ENCODE measurements at places on chromosomes 13 and 19.

DNA sequence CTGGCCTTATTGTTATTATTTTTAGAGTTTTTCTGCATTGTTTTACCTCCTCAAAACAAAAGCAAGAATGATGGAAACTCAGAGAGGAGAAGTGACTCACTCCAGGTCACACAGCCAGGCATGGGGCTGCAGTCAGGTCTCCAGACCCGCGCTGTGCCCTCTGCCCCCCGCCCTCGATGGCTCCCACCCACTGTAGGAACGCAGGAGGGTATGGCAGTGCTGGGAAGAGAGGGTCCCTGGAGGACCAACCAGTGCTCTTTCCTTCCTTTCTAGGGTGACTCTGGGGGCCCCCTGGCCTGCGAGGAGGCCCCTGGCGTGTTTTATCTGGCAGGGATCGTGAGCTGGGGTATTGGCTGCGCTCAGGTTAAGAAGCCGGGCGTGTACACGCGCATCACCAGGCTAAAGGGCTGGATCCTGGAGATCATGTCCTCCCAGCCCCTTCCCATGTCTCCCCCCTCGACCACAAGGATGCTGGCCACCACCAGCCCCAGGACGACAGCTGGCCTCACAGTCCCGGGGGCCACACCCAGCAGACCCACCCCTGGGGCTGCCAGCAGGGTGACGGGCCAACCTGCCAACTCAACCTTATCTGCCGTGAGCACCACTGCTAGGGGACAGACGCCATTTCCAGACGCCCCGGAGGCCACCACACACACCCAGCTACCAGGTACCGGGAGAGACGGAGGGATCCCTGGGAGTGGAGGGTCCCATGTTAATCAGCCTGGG lies 5.6 kb downstream of the TIMM13 start:
- no peak for DNase-seq

- DNase-seq: no peak
Measured at GRCh38 chr19:7674010-7675005, 2.6 kb upstream of the MCEMP1 start.

DNA sequence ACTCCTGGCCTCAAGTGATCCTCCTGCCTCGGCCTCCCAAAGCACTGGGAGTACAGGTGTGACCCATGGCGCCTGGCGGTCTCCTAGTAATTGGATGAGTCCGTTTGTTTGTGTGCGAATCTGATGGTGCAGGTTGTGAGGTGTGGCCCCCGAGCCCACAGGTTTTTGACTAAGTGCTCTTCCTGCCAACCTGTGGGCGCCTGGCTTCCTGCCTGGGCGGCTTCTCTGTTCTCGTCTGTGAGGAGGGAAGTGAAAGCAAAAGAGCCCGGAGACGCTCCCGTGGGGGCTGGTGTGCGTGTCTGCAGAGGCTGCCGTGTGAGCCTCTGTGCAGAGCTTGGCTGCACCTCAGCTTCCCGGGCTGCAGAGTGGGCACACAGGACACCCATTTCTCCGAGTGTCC lies 10.0 kb downstream of the ARHGAP45 start:
- no peak for DNase-seq

DNA sequence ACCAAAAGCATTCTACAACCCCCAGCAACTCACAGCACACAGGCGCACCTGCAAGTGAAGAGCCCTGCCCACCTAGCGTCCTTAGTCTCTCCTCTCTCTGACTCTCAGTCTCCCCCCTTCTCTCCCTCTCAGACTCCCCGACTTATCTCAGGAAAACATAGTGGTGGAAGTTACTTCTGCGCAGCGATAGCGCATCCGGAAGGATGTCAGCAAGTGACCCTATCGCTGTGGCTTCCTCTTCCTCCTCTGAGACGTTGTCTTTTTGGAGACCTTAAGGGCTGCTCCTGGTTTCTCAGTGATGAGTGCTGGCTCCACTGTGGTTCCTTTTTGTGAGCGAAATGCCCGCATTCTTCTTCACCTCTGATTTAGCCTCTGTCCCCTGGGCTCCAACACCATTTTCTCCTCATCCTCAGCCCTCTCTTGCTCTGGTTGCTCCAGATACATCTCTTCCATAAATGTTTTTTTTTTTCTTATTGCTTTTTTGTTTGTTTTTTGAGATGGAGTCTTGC lies 1.4 kb upstream of the YIF1B start:
- no peak for DNase-seq

- DNase-seq: no peak
Measured at GRCh38 chr19:44615863-44616247, 2.5 kb downstream of the IGSF23 start.

- DNase-seq: no peak
Measured at GRCh38 chr13:84927442-84928169, 871.6 kb downstream of the SLITRK6 start.

DNA sequence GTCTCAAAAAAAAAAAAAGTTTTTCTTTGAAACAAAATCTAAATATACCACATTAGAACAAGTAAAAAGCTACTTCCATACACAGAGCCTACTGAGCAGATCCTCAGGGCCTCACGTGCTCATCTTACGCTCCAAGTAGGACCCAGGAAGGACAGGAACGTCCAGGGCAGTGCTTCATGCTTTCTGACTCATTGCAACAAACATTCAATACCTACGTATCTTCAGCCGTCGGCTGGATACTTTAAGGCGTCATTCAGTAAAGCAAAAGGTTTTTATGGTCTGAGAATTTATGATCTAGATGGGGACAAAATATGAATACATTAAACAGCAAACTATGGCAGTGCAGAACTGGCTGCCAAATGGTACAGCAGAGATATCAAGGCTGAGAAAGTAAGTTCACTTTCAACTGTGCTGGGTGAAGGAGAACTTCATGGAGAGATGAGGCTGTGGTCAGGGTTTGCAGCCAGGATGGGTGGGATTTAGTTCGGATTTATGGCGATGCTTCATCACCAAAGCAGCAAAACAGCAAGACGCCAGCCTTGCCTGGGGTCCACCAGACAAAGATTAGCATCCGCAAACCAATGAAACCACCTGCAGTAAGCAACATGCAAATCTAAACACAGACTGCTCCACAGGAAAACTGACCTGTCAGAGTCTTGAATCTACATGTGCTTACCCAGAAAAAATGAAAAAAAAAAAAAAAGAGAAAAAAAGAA lies 20.5 kb downstream of the CARS2 start:
- no peak for DNase-seq

DNA sequence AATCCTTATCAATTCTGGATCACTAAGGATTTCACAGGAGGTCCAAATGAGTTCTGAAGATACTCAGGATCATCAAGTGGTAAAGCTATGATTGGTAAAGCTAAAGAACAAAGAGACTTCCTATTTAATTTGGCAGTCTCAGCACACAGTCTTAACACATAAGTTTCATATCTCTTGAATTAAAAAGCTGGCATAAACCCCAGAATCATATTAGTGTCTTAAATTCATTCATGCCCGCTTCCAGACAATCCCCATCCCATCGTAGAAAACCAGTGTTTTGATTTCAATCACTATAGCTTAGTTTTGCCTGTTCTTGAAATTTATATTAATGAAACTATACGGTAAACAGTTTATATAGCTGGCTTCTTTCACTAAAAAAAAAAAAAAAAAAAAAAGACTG lies 278.7 kb downstream of the DIAPH3 start:
- DNase-seq: no peak

DNA sequence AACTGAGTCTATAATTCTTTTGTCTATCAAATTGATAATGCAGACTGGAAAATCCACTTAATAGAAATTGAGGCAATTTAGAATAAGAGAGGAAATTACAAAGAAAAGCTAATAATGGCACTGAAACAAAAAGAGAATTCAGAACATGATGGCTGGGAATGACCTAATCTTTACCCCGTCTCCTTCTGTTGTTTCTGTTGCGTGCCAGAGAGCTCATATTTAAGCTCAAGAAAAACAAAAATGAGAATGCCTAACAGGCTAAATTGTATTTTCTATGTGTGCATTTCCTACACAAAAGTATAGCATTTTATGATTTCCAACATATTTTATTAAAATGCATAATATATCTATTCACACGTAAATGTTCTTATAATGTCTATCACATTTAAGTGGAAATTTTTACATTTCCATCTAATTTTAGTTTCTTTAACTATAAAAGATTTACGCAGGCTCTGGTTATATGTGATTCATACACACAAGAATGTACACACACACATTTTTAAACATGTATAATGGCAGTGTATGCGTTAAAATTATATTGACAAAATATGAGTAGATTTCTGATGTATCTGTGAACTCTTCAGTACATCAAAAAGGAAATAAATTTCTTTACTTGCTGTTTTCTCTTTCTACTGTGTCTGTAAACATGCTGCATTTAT lies 432.3 kb downstream of the SLITRK6 start:
- no peak for DNase-seq

DNA sequence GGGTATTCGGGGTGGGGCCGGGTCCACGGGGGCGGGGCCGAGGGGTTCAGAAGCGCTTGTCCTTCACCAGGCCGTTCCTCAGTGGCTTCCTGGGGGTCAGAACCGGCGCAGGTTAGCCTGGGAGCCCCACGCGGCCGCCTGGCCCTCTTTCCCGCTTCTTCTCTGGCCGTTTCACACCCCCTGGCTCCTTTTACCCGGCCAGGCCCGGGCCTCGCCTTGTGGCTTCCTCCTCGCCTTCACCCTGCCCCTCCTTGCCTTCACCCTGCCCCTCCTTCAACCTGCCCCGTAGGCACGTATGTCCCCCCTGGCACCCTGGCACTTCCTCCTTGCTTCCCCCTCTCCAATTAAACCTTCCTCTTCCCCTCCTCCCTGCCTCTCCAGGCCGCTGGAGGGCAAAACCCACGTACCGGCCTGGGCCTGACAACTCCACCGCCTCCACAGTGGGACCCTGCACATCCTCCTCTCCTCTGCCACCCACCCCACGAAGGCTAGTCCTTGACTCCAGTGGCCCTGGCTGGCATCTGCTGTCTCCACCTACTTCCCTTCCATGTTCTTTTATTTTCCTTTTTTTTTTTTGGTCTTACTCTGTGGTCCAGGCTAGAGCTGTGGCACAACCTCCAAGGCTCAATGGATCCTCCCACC lies 25.3 kb downstream of the CERS1 start:
- no peak for DNase-seq

DNA sequence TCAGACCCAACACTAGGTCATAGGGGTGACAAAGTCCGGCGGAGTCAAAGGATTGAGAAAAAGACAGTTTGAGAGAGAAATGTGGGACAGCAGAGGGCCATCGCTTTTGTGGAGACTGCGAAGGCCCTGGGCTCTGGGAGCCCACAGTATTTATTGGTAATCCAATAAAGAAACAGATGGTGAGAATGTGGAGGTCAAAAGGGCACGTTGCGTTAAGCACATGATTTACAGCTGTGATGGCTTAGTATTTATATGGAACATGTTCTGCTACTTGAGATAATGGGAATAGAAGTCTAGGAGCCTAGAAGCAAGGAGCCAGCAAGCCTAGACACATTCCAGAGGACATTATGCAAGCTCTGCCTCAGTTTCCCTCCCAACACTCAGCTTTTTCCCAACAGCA lies 2521.1 kb downstream of the PCDH9 start:
- no peak for DNase-seq

DNA sequence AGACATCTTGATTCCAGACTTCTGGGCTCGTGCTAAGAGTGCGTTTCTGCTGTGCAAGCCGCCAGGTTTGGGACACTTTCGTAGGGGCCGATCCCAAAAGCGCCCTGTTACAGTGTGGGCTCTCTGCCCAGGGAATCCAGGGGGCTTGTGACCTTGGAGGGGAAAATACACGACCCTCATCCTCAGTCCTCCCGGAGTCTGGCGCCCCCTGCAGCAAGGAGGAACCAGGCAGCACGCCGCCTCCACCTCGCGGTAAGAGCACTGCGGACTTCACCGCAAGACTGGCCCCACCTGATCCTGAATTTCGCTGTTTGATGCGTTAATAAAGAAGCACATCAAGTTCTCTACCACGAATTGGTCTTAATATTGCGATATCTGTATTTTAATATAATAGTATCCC lies 5.2 kb downstream of the POLRMT start:
- no peak for DNase-seq

DNA sequence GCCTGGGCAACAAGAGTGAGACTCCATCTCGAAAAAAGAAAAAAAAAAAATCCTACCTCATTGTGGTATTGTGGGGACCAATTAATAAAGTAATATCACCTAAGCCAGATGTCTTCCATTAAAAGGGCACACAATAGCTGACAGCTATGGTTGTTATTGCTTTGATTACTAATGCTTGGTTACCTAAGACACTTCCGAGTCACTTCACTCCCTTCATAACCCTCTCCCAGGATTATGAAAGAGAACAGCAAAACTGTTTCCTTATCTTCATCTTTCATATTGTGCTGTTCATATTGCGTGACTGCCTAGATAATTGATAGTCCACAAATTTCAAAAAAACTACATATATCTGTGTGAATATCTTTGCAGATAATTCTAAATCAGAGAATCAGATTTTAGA lies 10.3 kb upstream of the HSPH1 start:
- no peak for DNase-seq

DNA sequence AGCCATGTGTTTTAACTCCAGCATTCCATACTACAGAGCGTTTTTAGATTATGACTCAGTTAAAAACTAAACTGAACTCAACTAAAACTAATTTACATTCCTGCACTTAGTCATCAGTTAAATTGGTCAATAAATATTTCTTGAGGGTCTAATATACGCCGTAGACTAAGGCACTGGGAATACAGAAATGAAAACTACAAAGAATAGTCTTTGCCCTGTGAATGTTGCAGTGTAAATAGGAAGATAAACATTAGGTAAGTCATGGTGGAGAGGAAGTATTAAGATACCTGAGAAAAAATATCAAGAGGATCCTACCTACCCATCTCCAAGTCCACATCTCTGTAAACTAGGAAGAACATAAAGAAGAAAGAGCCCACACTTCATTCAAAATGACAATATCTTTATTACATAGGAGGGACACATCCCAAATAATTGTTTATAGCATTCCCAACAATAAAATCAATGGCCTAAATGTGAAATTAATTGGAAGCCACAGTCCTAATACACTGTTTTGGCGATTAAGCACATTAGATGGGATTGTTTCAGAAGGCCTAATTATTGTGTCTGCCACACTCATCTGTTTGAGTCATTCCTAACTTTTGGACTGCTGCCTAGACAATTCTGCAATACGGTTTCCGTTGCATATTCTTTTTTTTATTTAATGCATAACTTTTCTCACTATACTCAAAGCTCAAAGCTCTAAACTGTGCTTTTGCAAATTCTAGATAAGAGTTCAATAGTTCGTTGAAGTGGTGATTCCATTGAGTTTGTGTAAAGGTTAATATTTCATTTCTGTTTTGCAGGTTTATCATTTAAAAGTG lies 52.9 kb downstream of the MBNL2 start:
- no peak for DNase-seq

All from cortex of kidney (tissue), 1 donor.